ENCODE measurements at places on chromosomes 5 and 9.

DNA sequence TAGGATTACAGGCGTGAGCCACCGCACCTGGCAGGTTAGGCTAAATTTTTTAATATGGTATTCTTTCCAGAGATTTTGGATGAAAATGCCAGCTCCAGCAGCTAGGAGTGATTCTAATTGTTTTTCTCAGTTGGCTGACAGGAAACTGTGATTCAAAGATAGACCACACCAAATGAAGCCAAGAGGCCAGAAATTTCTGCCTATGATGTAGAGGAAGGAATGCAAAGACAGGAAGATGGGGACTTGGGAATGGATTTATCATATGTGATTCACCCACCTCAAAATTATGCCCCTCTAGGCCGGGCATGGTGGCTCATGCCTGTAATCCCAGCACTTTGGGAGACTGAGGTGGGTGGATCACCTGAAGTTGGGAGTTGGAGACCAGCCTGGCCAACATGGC lies 53.3 kb downstream of the UGCG start:
- DNase-seq, result peak; percentile 25

DNA sequence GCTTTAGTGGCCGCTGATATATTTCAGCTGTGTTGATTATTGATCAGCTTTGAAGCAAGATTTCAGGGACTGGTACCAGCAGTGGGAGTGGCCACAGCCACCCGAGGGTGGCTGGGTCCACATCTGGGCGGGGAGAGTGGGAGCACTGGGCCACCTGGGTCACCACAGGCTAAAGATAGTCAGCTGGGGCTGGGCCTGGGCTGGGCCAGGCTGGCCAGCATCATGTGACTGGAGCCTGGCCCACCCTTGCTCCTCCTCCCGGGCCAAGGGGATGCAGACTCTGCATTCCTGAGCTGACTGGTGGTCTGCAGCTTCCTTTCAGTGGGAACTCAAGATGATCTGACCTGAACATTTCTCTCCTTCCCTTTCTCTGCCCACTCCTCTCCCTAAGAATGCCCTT lies 27.1 kb downstream of the LARP1 start:
- no peak for DNase-seq

- no peak for DNase-seq
These were observed 319.0 kb upstream of the CDH6 start for GRCh38 chr5:30874241-30875034.

DNA sequence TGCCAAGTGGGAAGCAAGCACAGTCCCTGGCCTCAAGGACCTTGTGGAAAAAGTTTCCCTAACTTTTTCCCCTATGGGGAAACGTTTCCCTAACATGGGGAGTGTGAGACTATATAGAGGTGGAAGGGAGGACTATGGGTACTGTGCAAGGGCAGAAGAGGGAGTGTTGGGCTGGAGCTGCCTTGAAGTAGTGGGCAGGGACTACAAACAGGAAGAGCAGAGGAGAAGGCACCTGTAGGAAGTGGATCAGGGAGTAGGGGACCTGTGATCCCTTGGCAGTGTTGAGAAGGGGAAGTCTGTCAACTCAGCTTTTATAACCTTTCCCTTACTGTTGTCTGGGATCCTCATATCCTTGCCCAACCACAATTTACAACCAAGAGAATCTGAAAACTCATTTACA lies 1.4 kb downstream of the CMYA5 start:
- DNase-seq, result no peak

DNA sequence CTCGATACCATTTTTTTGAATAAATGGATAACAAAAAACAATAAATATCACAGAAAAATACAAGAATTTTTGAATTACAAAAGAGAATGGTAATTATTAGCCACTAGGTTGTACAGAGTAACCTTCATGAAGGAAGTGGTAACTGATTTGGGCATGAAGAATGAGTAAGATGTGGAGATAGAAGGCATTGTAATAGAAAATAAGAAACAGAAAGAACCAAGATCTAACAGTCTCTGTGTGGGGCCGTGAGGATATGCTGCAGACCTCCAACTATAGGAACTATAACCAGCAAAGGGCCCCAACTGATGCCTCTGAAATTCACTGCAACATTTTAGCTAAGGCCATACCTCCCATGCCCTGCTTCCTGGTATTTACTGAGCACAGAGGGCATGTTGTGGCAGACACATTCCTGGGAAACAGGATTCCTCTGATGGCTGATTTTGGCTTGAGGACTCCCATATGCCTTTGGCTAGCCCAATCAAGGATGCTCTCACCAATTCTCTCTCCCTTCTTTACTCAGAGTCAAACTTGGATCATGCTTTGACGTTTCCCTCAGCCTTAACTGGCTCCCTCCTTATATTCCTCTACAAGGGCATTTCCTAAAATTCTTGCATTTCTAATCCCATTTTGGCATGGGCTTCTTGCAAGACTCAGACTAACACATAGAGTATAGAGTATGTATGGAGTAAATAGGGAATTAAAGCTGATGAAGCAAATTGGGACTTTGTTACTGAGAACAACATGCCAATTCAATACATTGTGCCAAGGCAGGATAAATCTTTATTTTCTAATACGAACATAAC lies 208.9 kb downstream of the PDE4D start:
- no peak for DNase-seq

- no peak for DNase-seq
These were observed 14.8 kb upstream of the SLC25A51 start for GRCh38 chr9:37918665-37919170.

DNA sequence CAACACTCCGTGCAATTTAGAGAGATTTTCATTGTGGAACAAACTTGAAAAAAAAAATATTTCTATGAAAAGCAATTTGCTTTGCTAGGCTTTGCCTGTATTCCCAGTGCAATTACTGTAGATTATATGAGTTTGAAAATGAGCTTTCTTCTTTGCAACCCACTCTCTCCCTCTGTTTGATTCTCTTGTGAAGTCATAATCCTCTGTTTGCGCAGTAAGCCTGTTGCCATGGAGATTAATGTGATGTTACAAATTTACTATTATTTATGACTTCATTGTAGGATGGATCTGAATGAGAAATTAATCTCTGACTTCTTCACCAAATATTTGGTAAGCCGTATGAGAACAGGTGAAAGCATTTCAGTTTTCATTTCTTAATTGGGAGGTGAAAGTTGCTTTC lies 320.3 kb downstream of the SPATA31D1 start:
- DNase-seq, result no peak

GRCh38 chr5:34534523-34535103 lies 121.5 kb upstream of the RAI14 start:
- no peak for DNase-seq

GRCh38 chr9:93299418-93300174 lies 115.7 kb downstream of the WNK2 start:
- no peak for DNase-seq

DNA sequence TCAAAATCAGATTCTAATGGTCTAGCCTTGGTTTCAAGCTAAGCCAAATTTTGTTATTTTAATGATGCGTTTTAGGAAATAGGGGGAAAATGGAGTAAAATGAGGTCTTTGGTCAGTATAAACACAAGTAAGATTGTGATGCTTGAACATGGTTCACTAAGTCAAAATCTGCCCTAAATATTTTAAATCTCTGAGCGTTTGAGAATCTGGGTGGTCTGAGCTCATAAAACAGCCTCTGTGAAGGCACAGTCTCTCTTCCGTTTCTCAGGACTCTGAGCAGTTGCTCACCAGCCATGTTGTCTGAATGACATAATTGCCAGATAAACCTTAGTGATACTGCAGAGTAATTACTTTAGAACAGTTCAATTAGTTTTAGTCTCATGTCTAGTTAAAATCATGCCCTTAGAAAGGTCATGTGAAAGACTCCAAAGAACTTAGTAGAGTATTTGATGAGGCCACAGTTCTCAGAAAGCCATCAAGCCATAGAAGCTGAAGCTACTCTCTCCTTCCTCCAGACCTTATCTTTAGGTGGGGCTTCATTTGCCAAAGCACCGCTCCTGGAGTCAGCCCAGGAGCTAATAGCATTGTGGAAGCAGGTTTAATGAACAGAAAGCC lies 257.1 kb upstream of the MAP3K1 start:
- no peak for DNase-seq

GRCh38 chr5:172443441-172444109 lies 10.8 kb downstream of the SH3PXD2B start:
- DNase-seq, result no peak

DNA sequence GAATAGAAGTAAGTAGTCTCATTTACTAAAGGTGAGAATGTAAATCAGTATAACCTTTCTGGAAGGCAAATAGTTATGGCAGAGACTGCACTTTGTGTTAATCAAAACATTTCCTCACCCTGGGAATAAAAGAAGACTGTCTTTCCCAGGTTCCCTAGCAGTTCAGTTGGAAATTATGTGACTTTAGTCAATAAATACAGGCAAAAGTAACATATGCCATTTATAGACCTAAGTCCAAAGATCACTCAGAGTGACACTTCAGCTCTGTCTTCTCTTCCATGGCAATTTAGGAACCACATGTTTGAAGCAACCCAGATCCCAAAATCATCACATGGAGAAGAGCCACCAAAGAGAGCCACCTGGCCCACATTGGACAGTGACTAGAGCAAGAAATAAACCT lies 160.7 kb upstream of the SV2C start:
- no peak for DNase-seq

- no peak for DNase-seq
These were observed 6.7 kb downstream of the SUSD3 start for GRCh38 chr9:93065135-93065720.

- no peak for DNase-seq
These were observed 16.4 kb downstream of the SLCO4C1 start for GRCh38 chr5:102279711-102280110.

DNA sequence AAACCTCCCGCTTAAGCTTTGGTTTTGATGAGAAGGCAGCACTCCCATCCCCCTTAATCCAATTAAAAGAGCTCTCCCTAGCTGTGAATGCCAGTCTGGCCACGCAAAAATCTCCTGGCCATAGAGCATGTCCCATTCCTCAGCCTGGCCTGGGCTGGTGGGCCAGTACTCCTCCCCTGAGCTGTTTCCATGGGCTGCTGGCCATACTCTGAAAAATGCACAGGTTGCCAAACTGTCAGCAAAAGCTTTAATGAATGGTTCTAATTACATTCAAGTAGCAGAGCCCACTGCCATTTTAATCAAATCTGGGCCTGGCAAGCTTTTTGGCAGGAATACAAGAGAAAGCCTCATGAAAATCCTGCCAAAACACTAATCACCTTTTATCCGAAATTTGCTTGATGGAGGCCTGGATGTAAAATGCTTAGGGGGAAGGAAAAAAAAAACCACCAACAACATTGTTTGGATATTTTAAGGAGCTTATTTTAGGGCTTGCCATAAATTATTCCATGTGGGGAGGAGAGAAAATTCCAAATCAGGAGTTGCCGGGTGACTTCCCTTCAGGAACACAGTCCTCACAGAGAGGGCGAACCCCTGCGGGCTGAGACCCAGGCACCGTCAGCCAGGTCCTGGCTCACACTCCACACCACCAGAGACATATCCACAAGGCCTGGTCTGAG lies 243.3 kb downstream of the SEC61B start:
- no peak for DNase-seq

GRCh38 chr5:160474084-160474483 lies 52.4 kb downstream of the PTTG1 start:
- DNase-seq, result no peak

- no peak for DNase-seq
These were observed 213.7 kb downstream of the DRD1 start for GRCh38 chr5:175230299-175230698.

GRCh38 chr5:132510076-132510475 lies 19.5 kb upstream of the IRF1 start:
- no peak for DNase-seq

GRCh38 chr5:133403741-133404364 lies 208.5 kb downstream of the FSTL4 start:
- DNase-seq, result no peak

- peak; percentile 95 for DNase-seq
These were observed 188.7 kb downstream of the HSPA4 start for GRCh38 chr5:133240425-133241091.

DNA sequence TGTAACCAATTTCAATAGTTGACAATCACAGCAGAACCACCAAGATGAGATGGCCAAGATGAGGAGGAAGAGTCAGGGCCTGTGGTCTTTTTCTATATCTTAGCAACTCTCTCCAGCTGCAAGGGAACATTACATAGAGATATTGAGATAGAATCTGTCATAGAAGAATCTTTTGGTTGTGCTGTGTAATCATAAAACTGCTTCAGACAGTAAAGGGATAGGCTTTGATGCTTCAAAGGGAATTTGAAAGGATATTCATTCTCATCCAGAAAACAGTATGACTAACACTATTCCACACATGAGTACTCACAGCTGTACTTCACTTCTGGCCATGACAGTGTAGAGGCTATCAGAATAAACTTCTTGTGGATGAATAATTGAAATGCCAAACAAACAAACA lies 145.9 kb downstream of the YIPF5 start:
- DNase-seq, result no peak

GRCh38 chr9:125850763-125851162 lies 103.6 kb downstream of the PBX3 start:
- no peak for DNase-seq

DNA sequence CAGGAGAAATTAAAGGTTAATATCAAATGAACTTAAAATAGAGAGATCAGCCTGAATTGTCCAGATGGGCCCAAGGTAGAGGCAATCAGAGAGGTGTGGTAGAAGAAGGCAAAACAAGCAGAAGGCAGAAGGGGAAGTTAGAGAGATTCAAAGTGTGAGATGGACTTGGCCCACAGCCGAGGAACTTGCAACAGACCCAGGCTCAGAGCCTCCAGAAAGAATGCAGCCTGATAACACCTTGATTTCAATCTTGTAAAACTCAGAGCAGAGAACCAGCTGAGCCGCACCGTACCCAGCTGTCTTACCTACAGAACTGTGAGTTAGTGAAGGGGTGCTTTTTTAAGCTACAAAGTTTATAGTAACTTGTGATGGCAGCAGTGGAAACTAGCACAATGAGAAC lies 190.9 kb downstream of the RFK start:
- DNase-seq, result no peak

GRCh38 chr5:114176356-114176755 lies 185.5 kb upstream of the KCNN2 start:
- no peak for DNase-seq

DNA sequence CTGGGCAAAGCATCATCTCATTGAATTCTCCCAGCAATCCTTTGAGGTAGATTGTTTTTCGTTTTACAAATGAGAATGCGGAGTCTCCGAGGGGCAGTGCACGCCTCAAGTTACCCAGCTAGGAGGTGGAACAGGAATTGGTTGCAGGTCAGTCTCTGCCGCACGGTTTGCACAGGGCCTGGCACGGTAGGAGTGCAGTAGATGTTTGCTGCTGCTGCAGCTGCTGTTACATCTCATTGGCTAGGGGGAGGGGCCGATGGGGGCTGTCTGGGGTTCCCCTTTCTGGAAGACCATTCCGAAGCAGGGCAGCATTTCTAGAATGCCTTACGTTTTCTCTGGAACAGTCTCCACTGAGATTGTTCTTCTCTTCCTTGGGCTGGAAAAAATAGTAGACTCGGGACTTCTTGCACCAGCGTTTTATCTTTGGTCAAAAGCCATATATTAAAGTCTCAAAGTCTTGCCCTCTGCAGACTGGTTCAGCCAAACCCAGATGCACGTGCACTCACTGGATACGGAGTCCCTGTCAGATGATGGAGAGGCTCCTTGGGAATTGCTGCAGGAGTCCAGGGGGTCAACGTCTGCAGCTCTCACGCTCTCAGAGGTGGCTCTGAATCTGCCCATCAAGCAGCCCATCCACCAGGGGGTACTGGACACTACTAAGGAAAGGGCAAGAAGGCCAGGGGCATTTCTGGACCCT lies 1.2 kb downstream of the USP20 start:
- DNase-seq, result no peak

GRCh38 chr5:153792305-153792704 lies 246.4 kb downstream of the FAM114A2 start:
- DNase-seq, result no peak

Data from SW 1271 (cell line).